ENCODE measurements at places on chromosomes 3 and 15.

DNA sequence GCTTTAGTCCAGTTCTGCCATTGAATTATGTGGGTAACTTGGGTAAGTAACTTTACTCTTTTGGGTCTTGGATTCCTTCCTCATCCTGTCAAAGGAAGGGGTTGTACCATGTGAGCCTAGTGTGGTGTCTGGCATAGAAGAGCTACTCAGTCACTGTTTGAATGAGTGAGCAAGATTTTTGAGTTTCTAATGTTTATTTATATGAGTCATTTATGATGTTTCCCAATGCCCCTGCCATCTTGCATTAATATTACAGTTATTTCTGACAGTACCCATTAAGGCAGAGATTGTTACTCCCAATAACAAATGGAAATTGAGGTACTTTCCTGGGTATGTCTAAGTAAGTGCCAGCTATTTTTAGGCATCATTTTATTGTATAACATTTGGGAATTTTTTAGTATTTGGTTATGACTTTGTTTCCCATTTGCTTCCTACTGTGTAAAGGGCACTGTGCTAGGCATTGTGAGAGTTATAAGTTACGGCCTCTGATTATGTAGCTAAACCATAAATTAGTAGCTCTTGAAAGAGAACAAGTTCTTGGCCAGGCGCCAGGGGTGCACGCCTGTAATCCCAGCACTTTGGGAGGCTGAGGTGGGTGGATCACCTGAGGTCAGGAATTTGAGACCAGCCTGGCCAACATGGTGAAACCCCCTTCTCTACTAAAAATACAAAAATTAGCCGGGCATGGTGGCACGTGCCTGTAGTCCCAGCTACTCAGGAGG, 23.5 kb downstream of the NR1D2 start:
- no peak for DNase-seq

DNA sequence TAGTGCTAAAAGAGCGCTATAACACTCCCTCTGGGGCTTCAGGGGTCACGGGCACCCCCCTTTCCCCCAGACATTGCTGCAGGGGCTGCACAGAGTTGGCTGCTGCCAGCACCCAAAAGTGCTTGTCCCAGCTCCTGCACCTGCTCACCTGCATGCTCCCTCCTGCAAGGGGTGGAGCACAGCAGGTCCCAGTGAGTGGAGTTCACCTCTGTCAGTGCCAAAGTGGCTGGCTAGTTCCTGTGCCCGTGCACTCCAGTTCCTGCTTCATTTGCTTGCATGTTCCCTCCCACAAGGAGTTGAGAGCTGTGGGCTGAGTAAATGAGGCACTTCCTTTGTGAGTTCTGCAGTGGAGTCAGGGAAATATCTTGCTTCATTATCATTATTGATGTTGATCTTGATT, 476.9 kb downstream of the SQOR start:
- no peak for DNase-seq

DNA sequence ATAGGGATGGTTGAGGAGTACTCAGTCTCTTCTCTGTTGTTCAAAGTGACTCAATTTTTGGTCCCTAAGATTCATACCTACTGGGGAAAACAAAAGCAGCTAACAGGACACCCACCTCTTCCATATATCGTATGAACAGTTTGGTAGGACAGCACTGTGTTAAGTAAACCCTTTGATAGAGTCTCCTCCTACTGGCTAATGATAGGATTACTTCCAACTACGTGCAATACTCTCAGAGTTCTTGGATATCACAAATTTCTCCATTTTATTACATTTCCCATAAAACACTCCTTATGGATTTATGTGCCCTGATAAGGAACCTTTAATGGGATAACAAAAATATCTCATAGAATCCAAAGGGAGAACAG, 200.2 kb upstream of the GOLGA6L4 start:
- no peak for DNase-seq

DNA sequence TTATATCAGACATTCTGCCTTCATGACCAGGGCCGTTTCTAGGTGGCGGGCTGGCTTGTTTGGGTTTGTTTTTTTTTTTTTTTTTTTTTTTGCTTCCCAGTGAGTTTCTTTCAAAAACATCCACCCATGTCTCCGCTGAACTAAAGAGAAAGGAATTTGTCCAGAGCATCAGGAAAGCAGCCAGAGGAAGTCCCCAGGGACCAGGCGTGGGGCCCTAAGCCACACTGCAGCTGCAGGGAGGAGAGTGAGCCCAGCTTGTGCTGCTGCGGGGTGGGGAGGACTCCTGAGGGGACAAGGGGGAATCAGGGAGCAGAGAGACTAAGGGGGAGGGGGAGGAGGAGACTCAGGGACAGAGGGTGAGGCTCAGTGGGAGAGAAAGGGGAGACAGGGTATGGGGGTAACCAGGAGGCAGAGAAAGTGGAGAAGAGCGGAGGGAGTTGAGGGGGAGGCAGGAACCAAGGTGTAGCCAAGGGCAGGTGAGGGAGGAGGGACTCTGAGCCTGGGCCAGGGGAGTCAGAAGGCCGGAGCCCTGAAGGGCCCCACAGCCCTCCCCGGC, 49.5 kb downstream of the CYP11A1 start:
- DNase-seq = no peak

- DNase-seq = peak; percentile 50
Measured at GRCh38 chr3:42880601-42881451, 5.1 kb upstream of the CYP8B1 start.
